Fibroblast of skin of back (primary cell): ENCODE measurements at places on chromosomes 13 and 19.

- peak; percentile 95 for DNase-seq
Measured at GRCh38 chr13:93226623-93227279, at the start of gene GPC6. Gene GPC6 (plus strand): TSS chr13:93226807.

GRCh38 chr13:98606296-98606695 lies 29.4 kb upstream of the STK24 start:
- no peak for DNase-seq

DNA sequence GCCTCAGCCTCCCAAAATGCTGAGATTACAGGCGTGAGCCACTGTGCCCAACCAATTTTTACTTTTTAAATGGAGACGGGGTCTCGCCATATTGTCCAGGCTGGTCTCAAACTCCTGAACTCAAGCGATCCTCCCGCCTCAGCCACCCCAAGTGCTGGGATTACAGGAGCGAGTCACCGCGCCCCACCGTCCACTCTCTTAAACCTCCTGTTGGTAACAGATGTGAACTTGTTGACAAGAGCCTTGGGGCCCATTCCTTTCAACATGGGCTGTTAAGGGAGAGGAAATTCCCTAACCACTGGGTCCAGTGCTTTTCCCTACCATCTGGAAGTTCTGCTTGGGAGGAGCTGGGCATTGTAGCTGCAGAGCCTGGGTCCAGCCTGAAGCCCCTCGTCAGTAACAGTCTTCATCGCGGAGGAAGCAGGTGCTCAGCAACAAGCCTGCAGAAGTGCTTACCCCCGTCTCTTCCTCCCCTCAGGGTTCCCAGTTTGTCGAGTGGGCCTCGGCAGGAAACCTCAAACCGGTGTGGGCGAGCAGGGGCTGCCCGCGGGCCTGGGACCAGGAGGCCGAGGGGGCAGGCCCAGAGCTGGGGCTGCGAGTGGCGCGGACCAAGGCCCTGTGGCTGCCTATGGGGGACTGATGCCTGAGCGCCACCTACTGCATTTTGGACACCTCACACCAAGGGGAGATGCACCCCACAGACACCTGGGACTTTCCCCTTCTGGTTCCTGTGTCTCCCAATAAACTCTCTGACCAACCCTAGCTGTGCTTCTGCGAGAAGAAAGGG lies 4.0 kb upstream of the FLT3LG start:
- DNase-seq: no peak

DNA sequence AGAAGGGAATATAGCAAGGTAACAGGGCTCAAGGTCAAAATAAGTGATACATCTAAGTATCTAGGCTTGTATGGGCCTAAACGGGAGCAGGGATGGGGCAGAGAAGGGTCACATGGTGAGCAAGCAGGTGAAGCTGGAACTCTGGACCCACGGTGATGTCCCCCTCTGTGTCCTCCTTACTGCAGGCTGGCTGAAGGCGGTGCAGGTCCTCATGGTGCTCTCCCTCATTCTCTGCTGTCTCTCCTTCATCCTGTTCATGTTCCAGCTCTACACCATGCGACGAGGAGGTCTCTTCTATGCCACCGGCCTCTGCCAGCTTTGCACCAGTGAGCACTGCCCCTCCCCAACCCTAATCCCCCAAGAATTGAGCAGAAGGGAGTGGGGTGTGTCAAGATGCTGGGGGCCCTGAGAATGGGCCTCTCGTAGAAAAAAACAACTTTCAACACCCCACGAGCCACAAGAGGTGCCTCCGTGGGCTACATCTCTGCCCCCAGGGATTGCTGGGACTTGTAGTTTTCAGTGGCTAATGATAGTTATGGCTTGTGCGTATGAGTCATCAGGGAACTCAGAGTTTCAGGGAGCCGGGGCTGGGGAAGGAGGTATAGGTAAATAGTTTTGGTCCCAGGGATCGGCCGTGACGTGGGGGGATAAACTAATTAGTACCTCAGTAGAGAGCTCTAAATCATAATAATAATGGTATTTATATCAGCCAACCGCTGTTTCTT lies 4.0 kb downstream of the EMP3 start:
- peak; percentile 65 for DNase-seq

- DNase-seq: peak; percentile 63
Measured at GRCh38 chr13:79679334-79679733, 198.4 kb downstream of the NDFIP2 start.

- no peak for DNase-seq
Measured at GRCh38 chr19:8319807-8320520, 1.2 kb downstream of the NDUFA7 start.

DNA sequence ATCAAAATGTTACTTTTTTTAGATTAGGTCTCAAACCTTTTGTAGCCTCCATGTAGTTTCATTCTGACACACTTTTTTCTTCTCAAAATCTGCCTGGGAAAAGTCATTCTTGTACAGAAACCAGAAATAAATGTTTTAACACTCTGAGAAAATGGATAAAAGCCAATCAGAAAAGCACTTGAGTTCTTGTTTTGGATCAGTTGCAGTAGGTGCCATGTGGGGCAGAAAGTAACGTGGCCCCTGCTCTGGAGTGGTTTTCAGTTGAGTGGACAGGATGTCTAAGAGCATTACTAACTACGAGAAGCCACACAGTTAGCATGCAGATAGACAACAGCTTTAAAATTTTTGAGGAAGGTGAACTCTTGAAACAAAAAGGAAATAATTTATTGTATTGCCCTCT lies 19.1 kb downstream of the GPR183 start:
- no peak for DNase-seq

GRCh38 chr19:28468701-28469459 lies 744.1 kb downstream of the UQCRFS1 start:
- peak; percentile 90 for DNase-seq

DNA sequence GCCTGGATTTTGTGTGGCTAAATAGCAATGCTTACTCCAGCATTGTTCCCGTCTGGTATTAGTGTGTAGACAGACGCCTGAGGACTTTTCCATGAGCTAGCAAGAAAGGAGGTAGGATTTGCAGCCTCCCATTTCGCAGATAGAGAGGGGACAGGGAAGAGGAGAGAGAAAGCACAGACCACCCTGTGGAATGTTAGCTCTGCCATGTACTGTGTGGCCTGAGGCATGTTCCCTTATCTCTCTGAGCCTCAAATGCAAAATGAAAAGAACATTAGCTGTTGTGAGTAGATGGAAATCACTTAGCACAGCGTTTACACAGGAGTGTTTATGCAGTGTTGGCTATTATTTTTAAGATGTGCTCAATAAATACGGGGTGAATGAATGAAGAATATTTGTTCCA lies 45.5 kb downstream of the OLFM4 start:
- DNase-seq: no peak

- DNase-seq: peak; percentile 26
Measured at GRCh38 chr13:26628706-26629105, 71.2 kb downstream of the WASF3 start.

- DNase-seq: no peak
Measured at GRCh38 chr13:112366907-112367646, 9.1 kb upstream of the SPACA7 start.

- no peak for DNase-seq
Measured at GRCh38 chr19:7168941-7169340, 99.4 kb downstream of the ZNF557 start.

- no peak for DNase-seq
Measured at GRCh38 chr13:33202644-33203169, 82.8 kb downstream of the STARD13 start.

DNA sequence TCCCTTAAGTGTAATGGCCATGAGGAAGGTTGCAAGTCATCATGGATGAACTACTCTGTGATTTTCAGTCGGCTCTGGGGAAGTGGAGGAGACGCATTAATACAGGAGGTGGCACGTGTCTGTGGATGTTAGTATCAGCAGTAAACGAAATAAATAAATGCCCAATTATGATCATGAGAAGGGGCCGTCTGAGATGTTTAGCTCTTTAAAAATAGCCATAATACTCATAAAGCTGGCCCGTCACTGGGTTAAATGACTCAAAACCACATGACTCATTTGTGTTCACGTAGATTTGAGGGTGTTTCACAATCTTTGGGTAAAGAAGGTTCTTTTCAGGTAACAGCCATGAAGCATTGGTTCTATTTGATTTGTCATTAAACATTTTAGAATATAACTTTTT lies 620.6 kb downstream of the GPC6 start:
- peak; percentile 55 for DNase-seq

DNA sequence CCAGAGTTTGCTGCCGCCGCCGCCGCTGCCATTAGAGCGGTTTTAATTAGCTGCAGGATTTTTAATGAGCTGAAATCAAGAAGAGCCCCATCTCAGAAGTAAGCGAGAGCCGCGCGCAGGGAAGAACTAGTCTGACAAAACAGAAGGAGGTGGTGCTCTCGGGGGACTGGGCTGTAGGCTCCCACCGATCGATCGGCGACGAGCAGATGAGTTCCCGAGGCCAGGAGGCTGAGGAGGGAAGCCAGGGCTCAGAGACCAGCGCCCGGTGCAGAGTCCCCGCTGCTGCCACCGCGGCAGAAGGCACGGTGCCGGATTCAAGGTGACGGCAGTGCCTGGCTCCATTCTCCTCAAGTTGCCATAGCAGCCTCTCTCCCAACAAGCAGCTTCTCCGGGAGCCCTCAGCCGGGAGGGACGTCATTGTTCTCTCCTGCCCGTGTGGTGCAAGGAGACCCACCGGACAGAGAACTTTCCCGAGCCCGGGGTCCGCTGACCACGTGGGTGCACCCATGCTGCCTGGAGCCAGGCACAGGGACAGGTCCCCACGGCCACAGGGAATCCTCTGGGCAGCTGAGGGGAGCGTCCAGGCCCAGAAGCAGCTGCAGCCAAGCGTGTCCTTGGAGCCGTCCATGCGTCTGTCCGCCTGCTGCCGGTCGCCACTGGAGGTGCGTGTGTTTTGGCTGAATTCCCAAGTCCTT lies 62.9 kb downstream of the CHST8 start:
- no peak for DNase-seq

GRCh38 chr13:30773561-30773960 lies 38.2 kb downstream of the ALOX5AP start:
- no peak for DNase-seq

DNA sequence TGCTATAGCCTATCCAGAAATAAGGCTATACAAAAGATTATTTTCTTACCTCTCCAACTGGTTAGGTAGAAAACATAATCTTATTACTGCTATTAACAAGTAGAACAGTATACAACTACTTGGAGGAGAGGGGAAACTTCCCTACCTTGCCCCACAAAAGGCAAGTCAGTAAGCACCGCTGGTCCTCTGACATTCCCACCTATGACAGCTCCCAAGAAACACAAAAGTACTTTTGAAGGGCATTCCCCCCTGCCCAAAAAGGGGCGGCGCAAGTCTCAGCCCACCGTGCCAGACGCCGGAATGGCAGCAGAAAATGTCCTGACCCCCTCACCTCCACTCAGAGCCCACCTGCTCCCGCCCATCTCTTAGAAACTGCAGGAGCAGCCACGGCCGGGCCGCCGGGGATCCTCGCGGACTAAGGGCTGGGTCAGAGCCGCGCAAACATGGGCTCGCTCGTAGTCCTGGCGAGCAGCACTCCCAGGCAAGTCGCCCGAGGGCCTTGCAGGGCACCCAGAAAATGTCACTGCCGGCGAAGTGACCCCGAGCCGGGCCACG lies 437 bp downstream of the SUCLA2 start:
- peak; percentile 2 for DNase-seq

- DNase-seq: no peak
Measured at GRCh38 chr19:43778651-43779050, 2.1 kb downstream of the KCNN4 start.

DNA sequence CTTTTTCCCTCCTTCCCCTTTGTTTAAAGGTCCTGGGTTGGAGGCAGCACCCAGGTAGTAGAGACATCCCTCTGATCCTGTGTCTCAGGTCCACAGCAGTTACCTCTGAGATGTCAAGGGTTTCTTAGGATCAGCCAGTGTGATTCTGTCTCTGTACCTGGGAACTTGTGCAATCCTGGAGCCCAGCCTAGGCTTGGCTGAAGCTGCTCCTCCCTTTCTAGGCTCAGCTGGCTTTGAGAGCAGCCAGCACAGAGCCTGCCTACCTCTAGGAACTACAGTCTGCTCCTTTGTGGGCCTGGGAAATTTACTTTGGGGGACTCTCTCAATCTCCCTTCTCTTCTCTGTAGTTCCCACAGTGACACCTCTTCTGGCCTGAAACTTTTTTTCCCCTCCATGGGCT lies 171.6 kb downstream of the MTUS2 start:
- no peak for DNase-seq

GRCh38 chr19:39341129-39341718 lies 997 bp upstream of the SAMD4B start:
- peak; percentile 33 for DNase-seq

DNA sequence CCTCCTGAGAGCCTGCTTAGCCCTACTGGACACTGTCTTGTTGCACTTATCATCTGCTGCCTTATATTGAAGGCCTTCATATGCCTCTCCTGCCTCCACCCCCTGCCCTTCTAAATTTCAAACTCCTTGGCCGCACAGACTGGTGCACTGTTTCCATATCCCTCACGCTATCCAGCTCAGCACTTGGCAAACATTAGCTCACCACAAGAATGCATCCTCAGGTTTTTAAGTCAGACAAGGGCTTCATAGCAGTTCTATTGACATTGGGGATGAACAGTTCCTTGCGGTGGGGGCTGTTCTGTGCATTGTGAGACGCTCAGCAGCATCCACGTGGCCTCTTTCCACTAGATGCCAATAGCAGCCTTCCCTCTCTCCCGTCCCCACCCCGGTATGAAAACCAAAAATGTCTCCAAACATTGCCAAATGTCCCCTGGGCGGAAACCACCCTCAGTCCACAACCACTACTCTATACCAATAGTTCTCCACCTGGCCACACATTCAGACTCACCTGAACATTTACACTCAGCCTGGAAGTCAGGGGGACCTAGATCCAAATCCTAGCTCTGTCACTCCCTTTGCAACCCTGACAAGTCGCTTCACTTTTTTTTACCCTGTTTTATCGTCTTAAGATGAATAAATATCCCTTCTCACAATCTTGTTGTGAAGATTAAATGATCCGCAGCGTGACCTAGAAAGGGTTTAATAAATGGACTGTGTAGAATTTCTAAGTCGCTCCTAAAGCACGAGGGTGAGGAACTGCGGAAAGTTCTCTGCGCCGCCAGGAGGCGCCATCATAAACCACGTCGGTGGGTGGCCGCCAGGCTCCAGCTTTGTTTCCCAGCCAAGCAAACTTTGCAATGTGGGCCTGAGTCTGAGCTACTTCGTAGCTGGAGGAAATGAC lies 3.6 kb upstream of the CEACAM3 start:
- peak; percentile 9 for DNase-seq

DNA sequence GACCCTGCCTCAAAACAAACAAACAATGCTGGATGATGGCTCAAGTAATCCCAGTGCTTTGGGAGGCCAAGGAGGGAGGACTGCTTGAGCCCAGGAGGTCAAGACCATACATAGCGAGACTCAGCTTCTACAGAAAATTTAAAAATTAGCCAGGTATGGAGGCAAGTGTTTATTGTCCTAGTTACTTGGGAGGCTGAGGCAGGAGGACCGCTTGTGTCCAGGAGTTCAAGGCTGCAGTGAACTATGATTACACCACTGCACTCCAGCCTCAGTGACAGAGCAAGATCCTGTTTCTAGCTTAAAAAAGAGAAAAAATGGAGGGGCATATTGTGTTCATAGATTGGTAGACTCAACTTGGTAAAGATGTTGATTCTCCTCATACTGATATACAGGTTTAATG lies 36.2 kb downstream of the KPNA3 start:
- no peak for DNase-seq

DNA sequence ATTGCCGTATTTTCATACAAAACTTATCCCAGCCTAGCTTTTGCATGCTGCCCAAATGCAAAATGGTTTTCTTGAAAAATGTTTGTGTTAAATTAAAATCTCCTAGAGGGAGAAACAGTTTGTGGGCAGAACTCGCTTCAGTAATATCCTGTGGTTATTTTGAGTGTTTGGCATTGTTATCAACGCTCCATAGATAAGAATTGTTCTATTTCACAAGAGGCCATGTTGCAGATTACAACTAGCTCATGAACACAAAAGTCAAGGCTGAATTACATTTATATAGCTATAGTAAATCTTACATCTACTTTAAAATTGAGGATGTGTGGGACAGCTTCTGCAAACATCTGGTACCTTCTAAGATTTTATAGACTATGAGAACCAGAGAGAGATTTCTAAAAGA lies 447.9 kb downstream of the DCT start:
- DNase-seq: no peak
